Osteocyte (in vitro differentiated cells): ENCODE measurements at places on chromosomes 3 and 15.

- DNase-seq: no peak
Observed at GRCh38 chr3:110016235-110016815, 679.0 kb upstream of the DPPA4 start.

DNA sequence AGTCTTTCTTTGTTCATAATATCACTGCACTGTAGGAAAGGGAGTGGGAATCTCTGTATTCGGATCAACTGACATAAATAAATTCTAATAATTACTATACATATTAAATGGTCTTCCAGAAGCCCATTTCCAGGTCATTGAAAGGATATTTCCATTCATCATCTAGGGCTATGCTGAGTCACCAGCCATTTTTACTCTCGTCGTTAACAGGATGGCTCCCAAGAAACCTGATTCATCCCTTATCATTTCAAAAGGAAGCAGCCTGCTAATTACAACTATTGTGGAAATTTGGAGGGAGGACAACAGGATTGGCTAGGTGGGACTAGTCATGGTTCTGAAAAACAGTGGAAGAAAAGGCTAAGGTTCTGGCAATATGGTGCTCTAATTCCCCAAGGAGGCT lies 13.6 kb downstream of the GMNC start:
- DNase-seq: no peak

DNA sequence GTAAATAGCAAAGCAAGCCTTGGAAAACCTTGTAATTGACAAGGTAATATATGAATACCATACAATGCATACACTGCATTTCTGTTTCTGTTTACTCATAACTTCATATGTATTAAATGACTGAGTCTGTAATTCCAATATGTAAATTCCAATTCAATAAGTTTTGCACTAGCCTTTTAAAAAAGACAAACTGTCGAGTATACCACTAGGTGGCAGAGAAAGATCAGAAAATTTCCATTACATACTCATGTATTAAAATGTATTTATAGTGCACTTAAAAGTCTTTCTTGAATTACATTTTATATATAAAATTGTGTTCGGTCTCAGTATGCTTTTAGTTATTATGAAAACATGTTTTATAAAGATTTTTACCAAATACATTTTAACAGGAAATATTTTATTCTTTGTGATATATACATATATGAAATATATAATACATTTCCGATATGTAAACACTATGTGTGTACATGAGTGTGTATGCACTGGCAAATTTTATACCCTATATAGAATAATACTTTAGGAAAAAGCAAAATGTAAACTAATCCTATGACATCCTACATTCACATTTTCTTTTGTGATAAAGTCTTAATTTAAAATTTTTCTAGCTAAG lies 216.8 kb downstream of the VGLL3 start:
- no peak for DNase-seq

- no peak for DNase-seq
Observed at GRCh38 chr3:134302674-134303073, 52.0 kb upstream of the RYK start.

DNA sequence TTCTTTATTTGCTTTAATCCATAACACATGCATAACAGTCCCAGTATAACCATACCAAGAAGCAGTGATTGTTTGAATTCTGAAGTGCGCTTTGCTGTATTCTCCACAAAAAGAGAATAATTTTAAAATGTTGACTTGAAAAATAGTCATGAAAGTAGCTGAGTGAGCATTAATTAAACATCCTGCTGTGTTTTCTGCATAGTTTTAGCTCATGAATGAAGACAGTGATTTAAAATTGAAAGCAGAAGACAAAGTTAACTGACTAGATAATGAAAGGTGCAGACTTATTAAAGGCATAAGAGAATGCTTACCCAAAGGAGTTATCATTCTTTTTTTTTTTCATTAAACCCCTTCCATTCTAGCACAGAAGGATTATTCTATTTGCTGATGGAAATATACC lies 143.5 kb downstream of the GABRG3 start:
- DNase-seq: no peak

DNA sequence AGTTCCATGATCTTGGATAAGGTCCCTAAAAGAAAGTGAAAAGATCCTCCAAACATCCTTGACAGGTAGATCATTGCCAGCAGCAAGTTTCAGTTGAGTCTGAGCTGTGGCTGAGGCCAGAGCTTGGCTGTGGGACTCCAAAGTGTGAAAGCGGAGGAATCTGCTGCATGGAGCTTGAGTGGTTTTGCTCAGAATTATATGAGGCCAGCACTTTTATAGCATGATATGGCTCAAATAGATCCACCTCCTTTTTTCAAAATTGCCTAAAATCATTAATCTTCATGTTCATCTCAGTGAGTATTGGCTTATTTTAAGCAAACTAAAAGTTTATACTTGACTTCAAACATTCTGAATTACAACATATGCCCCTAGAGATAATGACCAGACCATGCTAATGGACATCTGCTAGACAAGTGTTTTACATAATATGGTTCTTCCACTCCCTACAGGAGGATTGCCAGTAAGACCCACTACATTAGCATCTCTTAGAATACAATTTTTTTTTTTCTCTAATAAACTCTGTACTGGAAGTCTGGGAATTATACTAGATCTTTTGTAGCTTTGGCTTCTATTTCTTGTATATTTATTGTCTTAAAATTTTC lies 368.1 kb downstream of the ZPLD1 start:
- no peak for DNase-seq

GRCh38 chr15:28944286-28944685 lies 58.5 kb downstream of the APBA2 start:
- no peak for DNase-seq

GRCh38 chr15:45378913-45379262 lies 544 bp upstream of the GATM start:
- DNase-seq: no peak

DNA sequence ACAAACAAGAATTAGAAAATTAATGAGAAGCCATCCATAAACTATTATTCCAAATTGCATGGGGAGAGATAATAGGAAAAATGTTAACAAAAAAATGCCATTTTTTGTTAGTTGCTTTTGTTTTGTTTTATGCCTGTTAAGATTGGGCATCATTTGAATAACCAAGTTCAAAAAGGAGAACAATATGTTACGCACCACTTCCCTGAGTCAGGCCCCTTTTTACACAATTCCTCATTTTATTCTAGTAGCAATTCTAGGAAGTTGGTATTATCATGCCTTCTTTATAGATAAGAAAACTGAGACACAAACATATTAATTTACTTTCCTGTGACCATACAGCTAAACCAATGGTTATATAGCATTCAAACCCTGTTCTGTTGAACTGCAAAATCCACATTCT lies 736.9 kb upstream of the CCDC54 start:
- no peak for DNase-seq

GRCh38 chr3:134477938-134478337 lies 7.8 kb downstream of the ANAPC13 start:
- DNase-seq: no peak

DNA sequence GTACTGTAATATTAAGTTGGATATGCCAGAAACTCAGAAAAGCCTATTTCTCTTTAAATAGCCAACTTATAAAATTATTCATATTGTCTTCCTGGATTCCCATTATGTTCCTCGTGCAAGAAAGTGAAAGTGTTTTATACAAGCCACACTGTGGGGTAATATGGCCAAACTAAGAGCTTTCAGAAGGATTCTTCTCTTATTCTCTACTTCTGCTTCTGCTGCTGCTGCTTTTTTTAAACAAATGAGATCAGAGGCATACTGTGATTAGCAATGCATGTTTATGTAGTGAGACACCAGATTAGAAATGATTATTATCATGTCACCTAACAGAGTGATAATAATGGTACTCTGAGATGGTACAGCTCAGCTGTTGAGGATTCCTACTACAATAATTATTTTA lies 1026.5 kb upstream of the CFAP20DC start:
- DNase-seq: no peak

- no peak for DNase-seq
Observed at GRCh38 chr3:30141178-30141581, 465.2 kb upstream of the TGFBR2 start.

DNA sequence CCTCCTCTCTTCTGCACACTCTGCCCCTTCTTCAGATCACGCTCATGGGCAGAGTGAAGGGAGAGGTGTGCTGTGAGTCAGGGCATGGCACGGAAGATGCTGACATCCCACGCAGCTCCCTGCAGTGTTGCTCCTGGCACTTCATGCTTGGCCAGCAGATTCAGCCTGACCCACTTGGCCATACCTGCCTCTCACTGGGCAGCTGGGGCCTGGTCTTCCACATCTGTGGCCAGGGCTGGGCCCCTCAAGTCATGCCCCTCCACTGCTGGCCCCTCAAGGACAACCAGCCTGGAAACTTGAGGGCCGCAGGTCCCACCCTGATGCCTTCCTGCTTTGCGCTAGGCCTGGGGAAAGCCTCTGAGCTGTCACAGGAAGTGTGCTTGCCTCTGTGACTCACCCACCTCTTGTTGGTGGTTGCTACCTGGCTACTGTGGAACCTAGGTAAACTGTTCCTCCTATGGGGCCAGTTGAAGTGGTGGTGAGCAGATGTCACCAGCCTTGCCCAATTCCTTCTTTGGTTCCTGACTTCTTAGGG lies 48.7 kb downstream of the BSN start:
- DNase-seq: peak; percentile 62

- no peak for DNase-seq
Observed at GRCh38 chr3:59426821-59427565, 377.2 kb upstream of the CFAP20DC start.

GRCh38 chr3:11186771-11187191 lies 32.5 kb downstream of the HRH1 start:
- DNase-seq: no peak

DNA sequence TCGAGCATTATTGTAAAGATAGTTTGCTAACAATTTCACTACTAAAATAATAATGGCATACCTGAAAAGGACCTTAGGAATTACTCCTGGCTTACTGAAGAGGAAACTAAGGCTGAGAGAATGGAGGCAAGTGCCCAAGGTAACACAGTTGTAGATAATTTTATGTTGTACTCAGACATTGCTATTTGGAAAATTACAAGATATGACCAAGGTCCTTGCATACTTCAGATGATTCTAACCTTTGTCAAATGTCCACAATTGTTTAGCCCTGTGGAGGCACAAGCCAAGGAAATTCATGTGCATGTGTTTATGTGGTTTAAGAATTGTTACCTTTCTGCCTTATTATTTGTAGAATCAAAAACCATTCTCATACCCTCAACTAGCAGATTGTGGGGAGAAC lies 105.7 kb downstream of the TUSC7 start:
- DNase-seq: no peak

- DNase-seq: no peak
Observed at GRCh38 chr3:51874411-51874810, 990 bp downstream of the IQCF5 start.

- no peak for DNase-seq
Observed at GRCh38 chr3:44983484-44983941, 7.5 kb downstream of the EXOSC7 start.

DNA sequence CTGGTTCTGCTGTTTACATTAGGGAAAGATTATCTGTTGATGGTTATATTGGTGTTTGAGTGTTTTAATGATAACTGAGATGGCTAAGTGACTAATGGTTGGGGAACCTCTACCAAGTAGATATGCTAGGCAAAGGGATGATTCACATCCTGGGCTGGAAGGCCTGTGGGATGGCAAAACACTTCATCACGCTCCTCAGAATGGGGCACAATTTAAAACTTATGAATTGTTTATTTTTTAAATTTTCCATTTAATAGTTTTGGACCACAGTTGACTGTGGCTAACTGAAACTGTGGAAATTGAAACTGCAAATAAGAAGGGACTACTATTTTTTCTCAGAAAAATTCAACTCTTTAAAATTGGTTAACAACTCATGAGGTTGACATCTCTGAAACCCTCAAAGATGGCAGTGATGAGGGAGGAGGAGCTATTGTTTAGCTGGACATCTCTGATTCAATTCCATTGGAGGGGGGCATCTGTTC lies 100.5 kb upstream of the ZBED2 start:
- DNase-seq: no peak

DNA sequence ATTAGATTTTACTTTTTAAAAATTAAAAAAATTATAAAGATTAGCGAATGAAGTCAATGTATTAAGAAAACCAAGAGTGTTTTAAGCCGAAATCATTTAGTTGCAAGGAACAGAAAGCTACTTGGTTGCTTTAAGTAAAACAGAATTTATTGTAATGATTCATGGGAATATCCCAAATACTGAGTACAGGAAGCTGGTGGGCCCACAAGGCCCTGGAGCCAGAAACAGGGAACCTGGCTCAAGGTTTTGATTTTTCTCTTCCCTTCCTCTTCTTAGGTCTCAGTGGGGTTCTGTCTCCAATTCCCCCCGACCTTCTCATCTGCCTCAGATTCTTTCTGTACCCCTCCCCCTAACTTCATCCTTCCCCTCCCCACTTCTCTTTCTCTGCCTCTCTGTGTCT lies 229.0 kb downstream of the TLE3 start:
- no peak for DNase-seq

DNA sequence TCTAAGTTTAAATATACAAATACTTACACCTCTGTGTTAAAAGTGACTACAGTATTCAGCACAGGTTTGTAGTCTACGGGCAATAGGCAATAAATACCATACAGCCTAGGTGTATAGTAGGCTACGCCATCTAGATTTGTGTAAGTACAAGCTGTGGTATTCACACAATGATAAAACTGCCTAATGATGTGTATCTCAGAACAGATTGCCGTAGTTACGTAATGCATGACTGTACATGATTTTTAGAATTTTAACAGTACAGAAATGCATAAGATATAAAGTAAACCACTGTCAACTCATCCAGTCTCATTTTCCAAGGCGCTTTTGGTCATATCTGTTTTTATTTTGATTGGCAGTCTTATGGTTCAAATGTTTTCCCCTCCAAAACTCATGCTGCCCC lies 365.7 kb downstream of the CTNNB1 start:
- no peak for DNase-seq

- DNase-seq: no peak
Observed at GRCh38 chr15:64045774-64046420, 388 bp downstream of the DAPK2 start.

GRCh38 chr3:52507359-52507758 lies 12.2 kb downstream of the STAB1 start:
- DNase-seq: no peak

DNA sequence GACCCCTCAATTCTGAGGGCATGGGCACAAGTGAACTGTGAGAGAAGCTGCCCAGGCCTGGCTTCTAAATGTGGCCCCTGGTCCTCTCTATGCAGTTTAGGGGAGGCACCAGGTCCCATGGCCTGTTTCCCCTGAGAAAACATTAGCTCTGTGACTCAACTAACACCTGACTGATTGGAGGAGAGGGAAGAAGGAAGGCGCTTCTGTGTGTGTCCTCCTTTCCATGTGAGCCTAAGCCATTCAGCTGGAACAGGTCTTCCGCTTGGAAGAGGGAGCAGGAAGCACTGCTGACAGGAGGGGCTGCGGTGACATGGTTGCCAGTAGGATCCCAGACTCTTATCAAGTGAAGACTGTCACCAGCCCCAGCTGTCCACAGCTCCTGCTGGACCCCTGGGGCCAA lies 79.5 kb downstream of the MYLK start:
- peak; percentile 66 for DNase-seq

DNA sequence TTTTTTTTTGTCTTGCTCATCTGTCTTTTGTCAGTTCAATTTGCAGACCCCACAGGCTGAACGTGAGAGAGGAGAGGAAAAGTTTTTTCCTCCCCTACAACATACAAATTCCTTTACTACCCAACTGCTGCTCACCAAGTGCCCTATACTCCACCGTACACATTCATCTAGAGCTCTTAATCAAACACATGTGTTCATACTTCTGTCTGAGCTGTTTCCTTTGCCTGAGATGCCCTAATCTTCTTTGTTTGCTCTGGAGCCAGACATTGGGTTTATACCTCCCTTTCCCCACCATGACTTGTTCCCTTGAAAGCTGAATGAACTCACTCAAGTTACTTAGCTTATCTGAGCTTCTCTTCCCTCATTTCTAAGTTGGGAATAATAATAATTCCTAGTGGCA lies 122.7 kb upstream of the RASGRP1 start:
- no peak for DNase-seq

- no peak for DNase-seq
Observed at GRCh38 chr3:161852744-161853143, 356.1 kb downstream of the OTOL1 start.
